ENCODE measurements at places on chromosomes 1 and 21.

DNA sequence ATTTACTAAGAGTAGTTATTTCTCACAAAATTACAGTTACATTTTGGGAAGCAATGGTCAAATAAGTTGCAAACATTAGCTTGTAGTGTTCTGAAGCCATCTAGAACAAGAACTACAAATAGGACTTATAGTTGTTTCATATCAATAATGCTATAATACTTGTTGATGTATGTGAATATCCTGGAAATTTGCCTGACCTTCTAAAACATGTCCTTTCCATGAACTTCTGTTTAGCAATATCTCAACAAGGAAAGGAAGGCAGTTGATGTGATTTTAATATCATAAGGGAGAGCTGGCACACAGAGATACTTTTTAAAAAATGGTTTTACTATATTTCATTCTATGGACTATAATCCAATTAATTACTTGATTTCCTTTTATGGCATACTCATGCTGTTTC, 47.1 kb upstream of the SAMSN1 start:
- DNase-seq, result no peak

DNA sequence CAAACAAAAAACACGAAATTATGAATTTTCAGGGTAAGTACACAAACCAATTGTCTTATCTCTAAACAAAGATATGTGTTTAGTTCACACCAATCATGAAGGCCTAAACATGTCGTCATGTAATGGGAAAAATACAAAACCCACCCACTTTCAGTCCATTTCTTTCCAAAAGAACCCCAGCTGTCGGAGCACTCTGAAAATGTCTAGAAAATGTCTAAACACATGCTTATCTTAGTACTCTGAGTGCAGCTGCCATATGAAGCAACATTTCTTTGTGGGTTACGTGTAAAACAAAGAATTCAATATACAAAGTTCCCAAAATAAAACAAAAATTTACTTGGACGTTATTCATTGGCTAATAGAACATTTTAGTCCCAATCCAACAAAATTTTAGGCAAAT, 22.7 kb downstream of the SERBP1 start:
- no peak for DNase-seq

DNA sequence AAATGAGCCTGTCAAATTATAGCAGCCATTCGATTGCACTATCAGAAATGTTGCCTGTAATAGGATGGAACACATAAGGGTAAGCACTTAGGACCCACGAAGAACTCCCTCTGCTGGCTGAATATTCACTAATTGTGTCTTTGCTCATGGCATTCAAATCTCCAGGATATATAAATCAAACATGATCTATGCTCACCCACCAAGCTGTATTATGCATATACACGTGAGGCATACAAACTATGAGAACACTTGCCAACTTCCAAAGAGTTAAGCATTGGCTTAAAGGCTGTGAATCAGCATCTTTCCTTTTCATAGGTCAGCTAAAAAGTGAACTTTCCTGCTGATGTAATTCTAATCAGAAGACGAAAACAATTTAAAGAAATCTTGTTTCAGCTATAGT, 34.5 kb downstream of the TMPRSS15 start:
- DNase-seq, result no peak

GRCh38 chr21:32382108-32382644, 10.6 kb downstream of the URB1 start:
- no peak for DNase-seq

DNA sequence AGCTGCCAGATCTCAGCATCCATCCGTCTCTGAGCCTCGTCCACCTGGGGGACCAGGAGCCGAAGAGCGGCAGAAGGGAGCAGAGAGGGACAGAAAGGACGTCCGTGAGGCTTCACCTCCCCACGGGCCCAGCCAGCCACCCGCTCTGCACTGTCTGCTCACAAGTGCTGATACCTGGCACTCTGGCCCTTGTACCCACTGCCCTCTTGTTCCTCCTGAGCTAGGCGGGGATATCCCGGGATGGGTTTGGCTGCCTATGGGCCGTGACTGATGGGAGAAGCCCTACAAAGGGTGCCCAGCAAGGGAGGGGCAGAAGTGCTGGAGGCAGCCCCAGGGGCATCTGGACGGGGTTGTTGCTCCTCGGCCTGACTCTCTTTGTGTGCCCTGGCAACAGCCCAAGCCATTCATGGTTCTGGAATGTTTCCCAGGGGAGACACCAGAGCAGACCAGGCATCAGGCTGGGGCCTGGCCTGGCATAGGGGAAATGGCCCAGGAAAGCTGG, 57.6 kb downstream of the LDLRAD2 start:
- no peak for DNase-seq

DNA sequence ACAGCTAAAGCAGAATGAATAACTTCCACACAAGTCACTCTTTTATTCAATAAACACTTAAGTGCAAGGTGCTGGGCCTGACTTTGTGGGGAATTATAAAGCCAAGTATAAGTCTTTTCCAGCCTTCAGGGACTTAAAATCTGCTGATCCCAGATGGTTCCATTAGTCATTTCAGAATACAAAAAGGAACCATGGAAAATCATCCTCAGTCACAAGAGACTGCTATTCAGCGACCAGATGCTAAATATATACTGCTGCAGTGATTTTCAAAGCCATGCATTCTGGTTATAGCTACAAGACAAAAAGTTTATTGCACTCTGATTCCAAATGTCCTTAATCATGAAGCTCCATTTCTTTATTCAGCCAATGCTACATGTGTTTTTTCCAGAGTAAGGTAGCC, 25.7 kb downstream of the GLMN start:
- no peak for DNase-seq

GRCh38 chr1:224518528-224518927, 83.9 kb upstream of the WDR26 start:
- no peak for DNase-seq

GRCh38 chr1:4613606-4614370, 40.6 kb upstream of the AJAP1 start:
- no peak for DNase-seq

DNA sequence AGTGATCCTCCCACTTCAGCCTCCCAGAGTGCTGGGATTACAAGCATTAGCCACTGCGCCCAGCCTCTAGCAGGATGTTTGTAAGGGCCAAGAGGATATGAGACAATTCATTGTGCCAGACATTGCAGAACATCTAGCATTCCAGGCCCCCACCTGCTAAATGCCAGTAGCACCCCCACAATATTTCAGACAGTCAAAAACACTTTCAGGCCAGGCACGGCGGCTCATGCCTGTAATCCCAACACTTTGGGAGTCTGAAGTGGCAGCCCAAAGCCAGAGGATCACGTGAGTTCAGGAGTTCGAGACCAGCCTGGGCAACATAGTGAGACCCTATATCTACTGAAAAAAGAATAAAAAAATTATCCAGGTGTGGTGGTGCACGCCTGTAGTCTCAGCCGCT, 12.9 kb downstream of the PPIE start:
- DNase-seq, result no peak

- no peak for DNase-seq
These were observed 486.3 kb downstream of the TTLL7 start for GRCh38 chr1:83512373-83513193.

- no peak for DNase-seq
These were observed 7.3 kb upstream of the TMEM51 start for GRCh38 chr1:15146142-15146680.

GRCh38 chr1:16260814-16261213, 23.8 kb upstream of the CPLANE2 start:
- no peak for DNase-seq

DNA sequence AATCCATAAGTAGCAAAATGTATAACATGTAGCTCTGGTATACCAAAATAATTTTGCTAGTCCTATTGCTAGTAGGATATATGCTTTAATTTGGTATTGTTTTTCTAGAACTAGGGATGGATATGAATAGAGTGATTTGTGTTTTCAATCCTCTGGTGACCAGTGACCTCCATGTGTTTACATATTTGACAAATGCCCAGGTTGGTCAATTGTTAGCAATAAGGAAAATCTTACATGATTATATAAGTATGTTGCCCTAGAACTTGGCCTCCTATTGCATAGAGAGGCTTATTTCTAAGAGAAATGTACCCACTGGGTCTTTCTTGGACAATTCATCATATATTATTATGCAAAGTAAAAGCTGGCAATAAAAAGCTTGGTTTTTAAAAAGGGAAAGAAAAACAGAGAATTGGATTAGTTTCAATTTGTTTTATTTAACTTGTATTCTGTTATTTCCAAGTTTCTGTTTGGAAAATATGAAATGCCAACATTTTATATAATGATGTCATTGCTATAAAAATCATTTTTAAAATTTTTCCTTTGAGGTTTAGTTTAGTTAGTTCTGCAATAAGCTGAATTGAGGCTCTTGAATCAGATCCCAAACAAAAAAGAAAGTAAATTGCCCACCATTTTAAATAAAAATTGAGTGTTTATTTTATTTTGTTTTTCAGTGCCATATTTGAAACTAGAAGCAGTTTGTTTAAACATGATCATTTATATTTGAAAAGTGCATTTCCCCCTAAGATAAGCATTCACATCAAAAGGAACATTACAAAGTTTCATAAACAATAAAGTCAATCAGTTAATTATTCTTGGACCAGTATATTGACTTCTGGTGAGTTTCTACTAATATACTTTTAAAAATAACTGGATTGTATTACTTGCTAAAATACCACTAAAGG, 210.9 kb downstream of the ZC3H11B start:
- no peak for DNase-seq

DNA sequence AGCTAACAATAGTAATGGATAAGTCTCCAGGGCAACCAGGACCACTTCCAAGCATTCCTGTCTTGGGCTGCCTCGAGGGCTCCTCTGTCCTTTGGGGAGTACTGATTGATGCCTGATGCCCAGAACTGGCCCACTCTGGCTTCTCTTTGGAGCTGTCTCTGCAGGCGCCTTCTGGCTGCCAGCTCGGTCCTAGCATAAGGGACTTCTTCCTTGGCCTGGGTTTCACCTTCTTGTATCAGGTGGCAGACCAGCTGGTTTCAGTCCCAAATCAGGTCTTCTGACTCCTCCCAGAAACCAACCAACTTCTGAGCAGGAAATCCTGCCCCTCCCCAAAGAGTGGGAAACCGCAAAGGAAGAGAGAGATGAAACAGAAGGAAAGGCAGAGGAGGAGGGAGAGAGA, 10.6 kb downstream of the G0S2 start:
- DNase-seq, result no peak

DNA sequence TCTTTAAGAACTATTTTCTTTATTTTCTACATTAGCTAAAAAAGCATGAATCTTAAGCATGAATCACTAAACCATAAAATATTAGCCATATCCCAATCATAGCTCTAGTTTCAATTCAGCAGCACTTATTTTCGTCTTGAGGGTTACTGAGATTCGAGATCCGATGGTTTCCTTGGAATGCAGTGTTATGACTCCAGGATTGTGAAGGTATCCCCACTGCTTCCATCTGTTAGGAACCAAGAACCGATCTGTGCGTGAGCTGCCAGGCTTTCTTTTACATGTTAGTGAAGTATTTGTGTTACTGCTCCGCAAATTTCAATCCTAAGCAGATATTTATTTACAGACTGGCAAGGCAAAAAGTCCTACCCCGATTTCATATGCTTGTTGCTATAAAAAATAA, 18.8 kb downstream of the TNFRSF9 start:
- DNase-seq, result no peak

DNA sequence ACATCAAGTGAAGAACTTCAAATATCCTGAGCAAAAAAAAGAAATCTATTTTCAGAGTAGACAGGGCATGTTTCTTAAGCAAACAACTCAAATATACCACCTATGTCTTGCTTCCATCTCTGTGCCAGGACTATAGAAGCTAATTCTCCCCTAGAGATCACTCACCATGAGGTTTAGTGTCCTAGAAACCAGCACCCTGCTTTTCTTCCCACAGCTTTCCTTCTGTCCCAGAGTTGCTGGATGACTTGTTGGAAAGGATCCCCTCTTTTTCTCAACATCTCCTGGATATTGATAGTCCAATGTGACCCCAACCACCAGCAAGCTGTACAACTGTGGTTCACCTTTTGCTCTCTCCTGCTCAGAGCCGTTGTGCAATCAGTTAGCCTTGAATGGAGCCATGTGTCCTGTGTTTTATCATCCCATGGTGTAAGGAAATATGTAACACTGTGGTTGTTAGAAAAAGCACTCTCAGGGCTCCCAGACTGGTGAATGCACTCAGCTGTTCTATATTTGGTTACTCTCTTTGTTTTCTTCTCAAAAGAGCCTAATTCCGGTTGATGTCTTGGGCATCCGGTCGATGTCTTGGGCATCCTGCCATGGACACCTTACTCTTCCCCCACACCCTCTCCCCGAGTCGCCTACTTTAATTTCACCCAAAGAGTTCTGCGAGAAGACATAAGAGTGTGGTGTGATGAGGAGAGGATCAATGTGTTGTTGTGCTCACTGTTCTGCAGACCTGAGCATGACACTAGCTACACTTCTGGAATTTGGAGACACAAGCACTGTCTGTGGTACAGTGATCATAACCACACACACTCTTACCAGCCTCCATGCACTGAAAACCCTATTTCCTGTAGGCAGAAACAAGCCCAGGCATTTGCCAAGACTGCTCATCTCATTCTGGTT, 1.7 kb downstream of the TNFSF4 start:
- DNase-seq, result no peak

GRCh38 chr1:112971006-112971405, 15.0 kb upstream of the SLC16A1 start:
- no peak for DNase-seq

DNA sequence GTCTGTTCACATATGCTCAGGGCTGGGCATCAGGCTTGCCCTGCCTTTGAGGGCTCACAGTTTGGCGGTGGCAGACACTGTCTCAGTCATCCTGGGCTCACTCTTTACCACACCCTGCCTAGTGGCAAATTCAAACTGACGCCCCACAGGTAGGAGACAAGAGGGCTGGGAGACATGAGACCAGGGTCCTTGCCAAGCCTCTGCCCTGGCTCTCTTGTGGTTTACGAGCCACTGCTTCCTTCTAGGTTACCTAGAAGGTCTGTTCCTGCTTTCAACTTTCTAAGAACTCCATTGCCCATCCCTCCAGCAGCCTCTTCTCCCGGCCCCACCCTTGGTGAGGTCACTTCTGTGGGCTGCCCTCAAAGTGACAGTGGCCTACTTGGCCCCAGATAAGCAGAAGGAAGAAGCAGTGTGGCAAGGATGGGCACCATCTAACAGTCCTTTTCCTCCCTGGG, 10.5 kb downstream of the KIF21B start:
- DNase-seq, result no peak

DNA sequence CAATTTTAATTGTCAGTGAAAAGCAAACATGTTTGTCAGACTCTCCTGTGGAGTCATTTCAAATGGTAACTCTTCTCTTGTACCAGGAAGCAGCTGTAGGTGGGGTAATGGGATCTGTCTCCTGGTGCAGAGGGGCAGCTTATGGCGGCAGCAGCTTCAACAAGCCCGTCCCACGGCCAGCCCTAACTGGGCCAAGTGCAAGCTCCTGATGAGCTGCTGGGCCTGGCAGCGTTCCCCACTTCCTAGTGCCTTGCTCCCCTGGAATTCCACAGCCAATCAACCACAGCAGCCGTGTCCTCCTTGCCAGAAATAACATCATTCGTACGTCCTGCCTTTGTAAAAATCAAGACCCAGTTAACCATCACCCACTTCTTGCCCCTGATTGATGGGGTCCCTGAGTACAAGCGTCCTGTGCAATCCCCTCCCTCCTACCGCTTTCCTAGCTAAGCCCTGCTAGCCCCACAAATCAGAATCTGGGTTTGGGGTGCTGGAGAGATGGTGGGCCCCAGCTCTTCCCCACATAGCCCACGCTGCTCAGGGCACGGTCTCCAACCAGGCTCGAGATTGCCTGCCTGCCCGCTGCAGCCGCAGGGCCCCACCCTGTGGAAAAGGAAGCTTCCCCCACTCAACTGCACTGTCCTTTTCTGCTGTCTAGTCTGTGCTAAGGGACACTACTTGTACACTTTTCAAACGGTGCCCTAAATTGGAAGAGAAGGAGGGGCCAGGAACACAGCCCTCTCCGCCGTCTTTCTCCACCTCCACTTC, 61.2 kb downstream of the TOR1AIP2 start:
- DNase-seq, result no peak

GRCh38 chr21:45996311-45997204, 15.0 kb downstream of the COL6A1 start:
- no peak for DNase-seq
